ENCODE measurements at places on chromosomes 11 and 22.
A peak's percentile ranks its signal among the peaks of the same experiment; 100 is the strongest.

GRCh38 chr11:79006854-79007253 lies 432.2 kb upstream of the NARS2 start:
- H3K27me3 ChIP-seq: peaks cover 5% of the 10 kb centered on the region
- H3K36me3 ChIP-seq: no peaks in the 10 kb centered on the region
- no peak for DNase-seq
- no peaks in the 10 kb centered on the region for H3K4me1 ChIP-seq

DNA sequence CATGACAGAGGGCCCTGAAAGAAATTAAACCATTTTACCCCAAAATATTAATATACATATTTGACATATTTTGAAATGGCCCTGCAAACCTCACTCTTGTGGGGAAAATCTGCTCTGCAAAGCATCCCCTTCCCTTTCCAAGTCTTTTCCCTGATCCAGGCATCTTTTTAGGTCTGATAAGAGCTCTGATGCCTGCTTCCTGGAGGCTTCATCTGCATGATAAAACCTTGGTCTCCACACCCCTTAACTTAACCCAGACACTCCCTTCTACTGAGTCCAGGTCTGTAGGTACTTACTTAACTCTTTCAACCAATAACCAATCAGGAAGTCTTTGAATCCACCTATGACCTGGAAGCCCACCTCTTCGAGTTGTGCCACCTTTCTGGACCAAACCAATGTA lies 1.8 kb upstream of the LGALS12 start:
- peaks cover 17% of the 10 kb centered on the region for H3K36me3 ChIP-seq
- H3K4me3 ChIP-seq: no peak overlapping the region
- H3K4me1 ChIP-seq: peaks cover 14% of the 10 kb centered on the region
- no peak for DNase-seq
- no peaks in the 10 kb centered on the region for H3K27me3 ChIP-seq
- no peak overlapping the region for H3K27ac ChIP-seq

- peak overlapping the region; percentile 64 for H3K27ac ChIP-seq
- peak overlapping the region; percentile 71 for H3K4me3 ChIP-seq
- no peak for DNase-seq
- no peaks in the 10 kb centered on the region for H3K27me3 ChIP-seq
- H3K4me1 ChIP-seq: peaks cover 69% of the 10 kb centered on the region
Observed at GRCh38 chr11:65389294-65389980, 3.0 kb downstream of the FRMD8 start.

GRCh38 chr22:17475318-17476230 lies 87.7 kb upstream of the SLC25A18 start:
- no peak overlapping the region for H3K4me3 ChIP-seq
- H3K27ac ChIP-seq: no peak overlapping the region
- peaks cover 3% of the 10 kb centered on the region for H3K4me1 ChIP-seq
- no peaks in the 10 kb centered on the region for H3K36me3 ChIP-seq
- no peak for DNase-seq

GRCh38 chr11:130458410-130458729 lies 9.9 kb downstream of the ADAMTS15 start:
- no peak overlapping the region for H3K4me3 ChIP-seq
- no peaks in the 10 kb centered on the region for H3K4me1 ChIP-seq
- peaks cover 12% of the 10 kb centered on the region for H3K27me3 ChIP-seq
- DNase-seq: no peak

- no peaks in the 10 kb centered on the region for H3K4me1 ChIP-seq
- peaks cover 78% of the 10 kb centered on the region for H3K36me3 ChIP-seq
- DNase-seq: no peak
- no peak overlapping the region for H3K27ac ChIP-seq
- H3K27me3 ChIP-seq: no peaks in the 10 kb centered on the region
Observed at GRCh38 chr11:44243086-44243485, 66.9 kb downstream of the ALX4 start.

DNA sequence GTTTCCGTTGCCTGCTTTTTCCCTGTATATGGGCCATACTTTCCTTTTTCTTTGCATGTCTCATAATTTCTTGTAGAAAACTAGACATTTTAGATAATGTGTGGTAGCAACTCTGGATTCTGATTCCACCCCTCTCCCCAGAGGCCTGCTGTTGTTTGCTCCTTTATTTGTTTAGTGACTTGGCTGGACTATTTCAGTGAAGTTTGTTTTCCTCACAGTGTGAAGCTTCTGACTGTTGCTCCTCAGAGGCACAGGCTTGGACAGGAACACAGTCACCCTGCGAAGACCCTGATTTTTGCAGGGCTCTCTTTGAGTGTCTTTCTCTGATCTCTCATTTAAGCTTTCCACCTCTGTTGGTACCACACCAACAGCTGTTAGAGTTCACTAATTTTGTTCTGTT lies 72.5 kb downstream of the SWAP70 start:
- H3K27ac ChIP-seq: no peak overlapping the region
- H3K4me3 ChIP-seq: no peak overlapping the region
- H3K4me1 ChIP-seq: no peaks in the 10 kb centered on the region
- no peak for DNase-seq
- H3K27me3 ChIP-seq: no peaks in the 10 kb centered on the region

GRCh38 chr22:48378673-48379072 lies 1449.0 kb downstream of the BRD1 start:
- DNase-seq: no peak
- H3K4me1 ChIP-seq: no peaks in the 10 kb centered on the region
- H3K27me3 ChIP-seq: peaks cover 20% of the 10 kb centered on the region
- H3K4me3 ChIP-seq: no peak overlapping the region
- no peak overlapping the region for H3K27ac ChIP-seq

DNA sequence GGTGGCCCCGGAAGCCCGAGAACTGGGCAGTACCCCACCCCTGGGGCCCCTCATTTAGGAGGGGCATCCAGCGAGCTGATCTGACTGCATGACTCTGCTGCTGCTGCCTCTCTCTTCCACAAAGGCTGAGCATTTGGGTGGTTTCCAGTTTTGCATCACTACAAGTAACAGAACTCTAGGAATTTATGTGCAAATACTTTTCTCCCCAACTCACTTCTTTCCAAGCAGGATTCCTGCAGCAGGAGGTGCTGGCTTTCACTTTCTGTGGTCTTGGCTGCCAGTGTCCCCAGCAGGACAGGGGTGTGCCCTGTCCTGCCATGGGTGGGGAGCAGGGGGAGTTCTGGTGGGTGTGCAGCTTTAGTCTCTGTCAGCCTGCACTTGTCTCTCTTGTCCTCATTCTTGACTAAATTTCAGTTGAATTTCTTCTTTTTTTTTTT lies 21.2 kb downstream of the UPB1 start:
- no peak overlapping the region for H3K4me3 ChIP-seq
- no peak overlapping the region for H3K27ac ChIP-seq
- H3K36me3 ChIP-seq: no peaks in the 10 kb centered on the region
- no peaks in the 10 kb centered on the region for H3K4me1 ChIP-seq

DNA sequence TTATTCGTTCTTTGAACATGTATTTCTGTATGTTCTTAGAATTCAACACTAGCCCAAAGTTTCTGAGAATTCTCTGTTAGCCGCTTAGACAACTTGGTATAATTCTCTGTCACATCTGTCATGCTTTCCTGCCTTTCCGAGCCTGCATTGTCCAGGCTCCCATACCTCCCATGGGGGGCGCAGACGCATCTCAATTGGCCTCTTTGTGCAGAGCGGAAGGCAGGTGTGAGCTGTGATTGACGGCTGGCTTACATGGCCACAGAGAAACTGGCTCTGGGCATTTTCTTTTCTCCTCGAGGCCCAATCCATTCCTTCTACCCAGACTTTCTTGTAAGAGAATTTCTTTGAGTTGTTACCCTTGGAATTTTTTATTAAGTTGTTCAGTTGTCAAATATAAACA lies 132.7 kb upstream of the SESN3 start:
- no peak overlapping the region for H3K4me3 ChIP-seq
- peaks cover 3% of the 10 kb centered on the region for H3K27me3 ChIP-seq
- no peaks in the 10 kb centered on the region for H3K36me3 ChIP-seq
- no peak for DNase-seq
- H3K4me1 ChIP-seq: peaks cover 3% of the 10 kb centered on the region

- no peak overlapping the region for H3K4me3 ChIP-seq
- H3K36me3 ChIP-seq: no peaks in the 10 kb centered on the region
- H3K4me1 ChIP-seq: no peaks in the 10 kb centered on the region
- no peaks in the 10 kb centered on the region for H3K27me3 ChIP-seq
- no peak for DNase-seq
- no peak overlapping the region for H3K27ac ChIP-seq
Observed at GRCh38 chr11:102251423-102251822, 65.9 kb upstream of the BIRC3 start.

DNA sequence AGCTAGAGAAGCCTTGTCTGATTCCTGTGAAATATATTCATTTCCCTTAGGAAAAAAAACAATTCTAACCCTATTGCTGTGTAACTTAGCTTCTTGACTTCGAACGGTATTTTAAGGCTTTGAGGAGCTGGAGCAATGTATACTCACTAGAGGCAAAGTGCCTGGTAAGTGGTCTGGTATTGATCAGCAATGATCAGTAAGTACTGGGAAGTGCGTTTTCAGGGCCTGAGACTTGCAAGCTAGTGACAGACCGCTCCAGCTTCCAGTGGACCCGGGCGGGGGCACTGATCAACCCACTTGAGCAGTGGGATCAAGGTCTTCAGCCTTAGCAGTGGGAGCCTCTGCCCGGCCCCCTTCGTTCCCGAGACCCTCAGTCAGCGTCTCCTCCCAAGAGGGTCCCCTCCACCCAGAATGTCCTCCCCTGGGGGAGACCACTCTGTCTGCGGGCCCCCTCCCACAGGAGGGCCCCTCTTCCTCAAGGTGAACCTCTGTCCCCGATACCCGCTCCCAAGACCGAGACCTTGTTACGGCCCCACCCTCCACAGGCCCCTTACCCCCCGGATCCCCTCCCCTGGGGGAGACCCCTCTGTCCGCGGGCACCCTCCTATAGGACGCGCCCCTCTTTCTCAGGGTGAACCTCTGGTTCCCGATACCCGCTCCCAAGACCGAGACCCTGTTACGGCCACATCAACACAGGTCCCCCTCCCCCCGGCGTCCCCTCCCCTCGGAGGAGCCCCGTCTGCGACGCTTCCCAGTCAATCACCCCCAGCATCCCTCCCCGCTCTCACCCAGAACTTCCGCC lies 452 bp upstream of the ATXN10 start:
- peaks cover 9% of the 10 kb centered on the region for H3K36me3 ChIP-seq
- H3K27ac ChIP-seq: peak overlapping the region; percentile 94
- H3K4me3 ChIP-seq: peak overlapping the region; percentile 97
- H3K4me1 ChIP-seq: peaks cover 23% of the 10 kb centered on the region
- no peak for DNase-seq
- H3K27me3 ChIP-seq: peaks cover 5% of the 10 kb centered on the region

GRCh38 chr11:80280737-80281136 lies 839.9 kb upstream of the TENM4 start:
- no peak for DNase-seq
- H3K4me3 ChIP-seq: no peak overlapping the region
- H3K27ac ChIP-seq: no peak overlapping the region
- H3K36me3 ChIP-seq: no peaks in the 10 kb centered on the region
- H3K4me1 ChIP-seq: no peaks in the 10 kb centered on the region

DNA sequence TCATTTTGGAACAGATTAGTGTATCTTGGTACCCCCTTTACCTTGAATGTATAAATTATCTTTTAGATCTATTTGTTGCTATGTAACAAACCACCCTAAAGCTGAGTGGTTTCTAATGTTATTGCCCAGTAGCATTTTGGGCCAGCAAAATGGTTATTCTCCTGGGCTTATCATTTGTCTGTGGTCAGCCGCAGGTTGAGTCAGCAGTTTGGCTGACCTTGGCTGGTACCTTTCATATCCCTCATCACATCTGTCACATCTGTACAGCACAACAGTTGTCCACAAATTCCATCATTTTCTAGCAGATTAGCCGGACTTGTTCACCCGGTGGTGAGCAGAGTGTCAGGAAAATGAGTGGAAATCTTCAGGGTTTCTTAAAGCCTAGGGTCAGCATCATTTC lies 588.5 kb upstream of the ARHGAP42 start:
- DNase-seq: no peak
- no peak overlapping the region for H3K27ac ChIP-seq
- H3K27me3 ChIP-seq: no peaks in the 10 kb centered on the region
- no peak overlapping the region for H3K4me3 ChIP-seq
- no peaks in the 10 kb centered on the region for H3K4me1 ChIP-seq

DNA sequence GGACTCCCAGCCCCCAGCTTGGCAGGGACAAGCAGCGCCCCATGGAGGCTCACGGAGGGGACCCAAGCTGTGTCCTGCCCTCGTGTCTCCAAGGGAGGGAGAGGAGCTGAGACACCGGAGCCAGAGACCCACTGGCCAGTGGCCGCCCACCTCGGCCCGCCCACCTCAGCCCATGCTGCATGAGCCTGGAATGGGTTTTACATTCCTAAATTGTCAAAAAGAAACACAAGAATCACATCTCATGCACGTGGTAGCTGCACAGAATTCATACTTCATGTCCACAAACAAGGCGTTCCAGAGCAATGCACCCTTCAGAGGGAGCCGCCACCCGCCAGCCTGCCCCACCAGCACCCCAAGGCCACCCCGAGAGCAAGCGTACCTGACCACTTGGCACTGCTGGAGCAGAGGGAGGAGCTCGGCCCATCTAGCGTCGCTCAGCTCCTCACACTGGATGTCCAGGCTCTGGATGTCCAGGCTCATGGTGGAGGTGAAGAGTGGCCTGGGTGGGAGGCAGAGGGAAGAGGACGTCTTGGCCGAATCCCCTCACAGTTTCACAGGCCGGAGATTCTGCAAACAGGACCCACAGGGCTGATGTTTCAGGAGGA lies 5.3 kb downstream of the RNH1 start:
- H3K36me3 ChIP-seq: peaks cover 10% of the 10 kb centered on the region
- H3K27ac ChIP-seq: peak overlapping the region; percentile 19
- peaks cover 42% of the 10 kb centered on the region for H3K4me1 ChIP-seq
- no peak overlapping the region for H3K4me3 ChIP-seq

DNA sequence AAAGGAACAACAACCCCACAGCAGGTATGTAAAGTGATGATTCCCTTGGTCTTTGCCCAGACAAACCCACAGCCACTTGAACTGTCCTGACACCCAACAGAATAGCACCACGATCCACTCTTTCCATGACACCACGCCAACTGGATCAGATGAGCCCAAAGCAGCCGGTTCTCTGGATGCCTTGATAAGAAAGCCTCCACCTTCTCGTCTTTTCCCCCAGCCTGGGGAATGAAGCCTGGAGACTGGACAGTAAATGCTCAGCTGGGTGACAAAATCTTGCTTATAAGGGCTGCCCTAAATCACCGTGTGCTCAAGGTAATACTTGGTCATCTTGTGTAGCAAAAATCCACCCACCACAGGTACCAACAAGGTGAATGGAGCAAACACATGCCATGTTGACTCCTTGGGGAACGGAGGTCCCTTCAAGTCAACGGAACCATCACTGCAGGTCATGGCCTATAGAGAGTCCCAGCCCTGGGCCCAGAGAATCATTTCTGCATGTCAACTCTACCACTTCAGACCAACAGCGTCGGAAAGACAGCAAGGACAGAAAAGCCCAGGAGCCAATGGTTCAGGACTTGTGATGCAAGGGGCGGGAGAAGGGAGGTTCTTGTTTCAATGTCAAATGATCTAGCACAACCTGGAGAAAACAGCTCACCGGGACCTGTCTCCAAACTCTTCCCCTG lies 2.2 kb upstream of the MYO18B start:
- peaks cover 4% of the 10 kb centered on the region for H3K27me3 ChIP-seq
- H3K4me1 ChIP-seq: peaks cover 19% of the 10 kb centered on the region
- H3K36me3 ChIP-seq: no peaks in the 10 kb centered on the region
- no peak overlapping the region for H3K4me3 ChIP-seq
- DNase-seq: no peak
- H3K27ac ChIP-seq: no peak overlapping the region

All from naive thymus-derived CD8-positive, alpha-beta T cell (primary cell).